ENCODE measurements at places on chromosomes 11 and 22.

DNA sequence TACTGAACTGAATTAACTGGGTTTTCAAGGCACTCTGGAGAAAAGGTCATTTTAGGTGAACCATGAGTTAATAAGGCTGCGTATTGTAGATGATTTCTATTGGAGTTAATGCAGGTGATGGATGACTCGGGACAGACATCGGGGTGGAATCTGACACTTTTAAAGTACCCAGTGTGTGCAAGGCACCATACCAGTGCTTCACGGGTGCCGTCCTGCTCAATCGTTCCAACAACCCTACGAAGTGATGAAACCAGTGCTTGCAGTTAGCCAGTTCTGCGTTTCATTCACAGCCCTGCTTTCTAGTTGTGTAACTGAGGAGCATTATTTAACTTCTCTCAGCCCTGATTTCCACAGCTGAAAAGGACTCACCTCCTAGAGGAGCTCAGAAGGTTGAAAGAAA lies 216.5 kb downstream of the BARX2 start:
- DNase-seq: no peak

DNA sequence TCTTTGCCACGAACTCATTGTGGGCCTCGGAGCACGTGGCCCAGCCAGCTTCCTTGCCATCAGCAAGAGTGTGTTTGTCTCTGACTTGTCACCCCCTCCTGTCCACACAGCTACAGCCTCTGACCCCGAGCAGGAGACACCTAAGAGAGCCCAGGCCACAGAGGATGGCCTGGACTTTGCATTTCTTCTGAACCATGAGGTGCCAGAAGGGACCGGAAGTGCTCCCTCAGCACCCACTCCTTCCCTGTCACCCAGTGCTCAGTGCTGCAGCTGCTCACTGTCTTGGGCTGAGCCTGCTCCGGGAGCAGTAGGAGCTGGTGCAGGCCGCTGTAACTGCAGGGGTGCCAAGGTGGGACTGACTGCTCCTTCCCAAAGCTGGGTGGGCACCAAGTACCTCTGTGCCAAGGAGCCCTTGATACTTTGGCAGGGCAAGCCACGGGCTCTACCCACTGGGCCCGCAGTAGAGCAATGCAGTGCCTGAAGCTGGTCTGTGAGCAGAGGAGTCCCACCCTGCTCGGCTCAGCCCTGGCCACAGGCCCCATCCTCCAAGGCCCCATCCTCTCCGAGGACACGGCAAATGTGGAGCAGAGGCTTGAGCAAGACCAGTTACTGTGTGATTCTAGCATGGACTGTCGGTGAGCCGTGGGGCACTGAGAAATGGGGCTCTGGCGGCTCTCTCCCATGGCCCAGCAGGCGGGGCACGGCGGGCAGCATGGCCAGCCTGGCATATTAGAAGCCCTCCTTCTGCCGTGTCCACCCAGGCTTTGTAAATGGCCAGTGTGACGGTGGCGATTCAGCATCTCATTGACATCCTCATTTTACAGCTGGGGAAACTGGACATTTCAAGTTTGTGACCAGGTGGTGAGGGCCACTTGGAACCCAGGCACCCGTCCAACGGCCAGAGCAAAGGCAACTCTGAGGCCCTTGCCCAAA lies 6.3 kb downstream of the GRK2 start:
- DNase-seq: no peak

DNA sequence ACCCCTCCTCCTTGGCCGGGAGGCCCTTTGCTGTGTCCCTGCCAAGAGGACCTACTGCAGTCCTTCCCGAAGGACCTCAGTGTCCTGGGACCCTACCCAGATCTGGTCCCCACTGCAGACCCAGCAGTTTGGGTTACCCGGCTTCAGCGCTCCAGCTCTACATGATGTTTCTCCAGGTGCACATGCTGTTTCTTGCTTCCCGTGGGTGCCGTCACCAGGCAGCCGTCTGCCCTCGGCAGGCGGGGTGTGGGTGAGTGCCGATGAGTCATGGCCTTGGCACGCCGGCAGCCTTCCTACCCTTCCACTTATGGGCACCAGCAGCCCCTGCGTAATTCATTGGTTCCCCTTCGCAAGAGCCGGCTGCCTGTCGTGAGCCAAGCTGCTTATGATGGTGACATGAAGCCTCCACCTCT lies 101.8 kb downstream of the BCR start:
- peak; percentile 53 for DNase-seq

- no peak for DNase-seq
These were observed 226.2 kb downstream of the TMEM135 start for GRCh38 chr11:87263979-87264378.

DNA sequence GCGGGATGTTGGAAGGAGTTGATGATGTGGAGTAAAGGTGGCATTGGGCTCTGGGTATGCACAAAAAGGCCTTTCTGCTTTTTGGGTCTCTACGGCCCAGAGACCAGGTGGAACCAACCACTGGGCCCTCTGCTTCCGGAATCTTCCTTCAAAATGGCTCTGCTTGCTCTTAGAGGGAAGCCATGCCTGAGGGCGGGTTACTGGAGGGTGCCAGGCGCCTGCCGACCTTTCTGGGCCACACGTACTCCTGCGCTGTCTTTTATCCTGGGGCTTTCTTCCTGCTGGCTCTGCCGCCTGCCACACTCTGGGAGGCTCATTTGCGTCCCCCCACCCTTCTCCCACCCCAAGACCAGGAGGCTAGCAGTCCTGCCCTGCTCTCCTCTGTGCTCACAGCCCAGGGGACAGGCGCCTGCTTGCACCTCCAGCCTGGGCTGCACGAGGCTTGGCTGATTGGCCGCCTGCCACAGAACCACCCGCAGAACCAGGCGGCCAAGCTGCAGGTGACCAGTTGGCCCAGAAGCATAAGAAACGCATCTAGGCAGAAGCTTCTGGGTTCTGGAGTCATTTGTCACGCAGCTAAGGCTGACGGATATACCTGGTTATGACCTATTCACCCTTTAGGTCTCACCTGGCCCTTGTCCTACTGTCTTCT lies 536.9 kb downstream of the TBC1D22A start:
- DNase-seq: no peak
